Psoas muscle (tissue), 8 donors: ENCODE measurements at places on chromosomes 4 and X. TPM values are rescaled to one million over a fixed set of nuclear protein-coding genes. Genes with fewer than 3 reads are reported as not detected.

PPP3CA gene
- 12.5 TPM for polyA plus RNA-seq

UGT2B15 gene
- not detected for polyA plus RNA-seq

DNA sequence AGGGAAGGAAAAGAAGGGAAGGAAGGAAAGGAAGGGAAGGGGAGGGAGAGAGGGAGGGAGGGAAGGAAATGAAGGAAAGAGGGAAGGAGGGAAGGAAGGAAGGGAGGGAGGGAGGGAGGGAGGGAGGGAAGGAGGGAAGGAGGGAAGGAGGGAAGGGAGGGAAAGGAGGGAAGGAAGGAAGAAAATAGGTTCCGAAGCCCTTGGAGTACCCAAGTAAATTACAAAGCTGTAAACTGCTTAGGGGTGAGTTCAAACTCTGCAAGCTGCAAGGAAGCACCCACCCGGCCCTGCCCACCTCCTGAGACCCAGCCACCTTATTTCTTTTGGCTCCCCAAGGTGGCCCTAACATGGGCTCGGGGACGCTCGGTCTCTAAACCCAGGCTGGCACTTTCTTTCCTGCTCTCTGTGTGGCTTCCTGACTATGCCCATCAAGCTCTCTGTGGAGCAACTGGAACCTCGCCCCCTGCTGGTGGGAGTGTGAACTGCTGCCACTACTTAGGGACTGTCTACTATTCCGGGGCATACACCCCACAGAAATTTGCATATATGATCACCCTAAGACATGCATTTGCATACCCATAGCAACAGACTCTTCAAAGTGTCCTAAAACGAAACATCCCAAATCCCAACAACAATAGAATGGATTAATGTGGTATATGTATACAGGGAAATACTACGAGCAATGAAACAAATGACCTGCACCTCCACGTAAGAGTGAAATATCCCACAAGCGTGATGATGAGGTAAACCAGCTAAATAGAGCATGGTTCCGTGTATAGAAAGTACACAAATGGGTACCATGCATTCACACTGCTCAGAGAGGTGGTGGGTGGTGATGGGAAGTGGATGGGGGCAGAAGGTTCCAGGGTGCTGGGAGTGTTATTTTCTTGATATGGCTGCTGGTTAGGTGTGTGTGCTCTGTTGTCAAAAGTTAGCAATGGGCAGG lies 151.7 kb upstream of the TBL1X start:
- peak; percentile 68 for DNase-seq

DNA sequence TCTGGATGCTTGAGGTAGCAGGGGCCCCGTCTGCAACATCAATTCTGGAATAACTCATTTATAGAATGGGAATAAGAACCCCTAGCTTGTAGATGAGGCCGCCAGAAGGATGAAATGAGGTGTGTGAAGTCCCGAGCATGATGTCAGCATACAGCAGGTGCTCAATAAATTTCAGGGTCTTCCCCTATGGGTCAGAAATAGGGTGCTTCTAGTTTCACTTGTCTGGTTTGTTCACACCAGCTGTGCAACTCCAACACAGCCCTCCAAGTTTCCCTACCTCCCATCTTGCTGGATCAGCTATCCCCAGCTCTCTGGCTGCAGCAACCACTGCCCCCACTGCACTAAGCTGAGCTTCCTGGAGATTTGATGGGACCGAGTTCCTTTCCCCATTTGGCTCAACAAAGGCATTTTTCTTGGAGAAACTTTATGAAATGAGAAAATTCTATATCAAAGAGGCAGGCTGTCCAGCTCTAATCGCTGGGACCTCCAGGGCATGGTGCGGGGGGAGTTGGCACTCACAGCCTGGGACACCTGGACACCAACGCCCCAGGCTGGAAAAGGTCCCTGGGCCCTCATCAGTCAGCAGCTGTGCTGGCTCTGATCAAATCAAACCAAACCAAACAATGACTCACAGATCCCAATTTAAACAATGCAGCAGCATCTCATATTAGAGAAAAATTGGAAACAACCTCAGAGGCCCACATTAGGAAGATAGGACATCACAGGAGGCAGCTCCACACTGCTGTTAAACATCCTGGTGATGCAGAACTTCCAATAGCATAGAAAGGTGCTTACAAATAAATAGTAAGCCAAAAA lies 13.3 kb downstream of the SLC2A9 start:
- no peak for DNase-seq

DNA sequence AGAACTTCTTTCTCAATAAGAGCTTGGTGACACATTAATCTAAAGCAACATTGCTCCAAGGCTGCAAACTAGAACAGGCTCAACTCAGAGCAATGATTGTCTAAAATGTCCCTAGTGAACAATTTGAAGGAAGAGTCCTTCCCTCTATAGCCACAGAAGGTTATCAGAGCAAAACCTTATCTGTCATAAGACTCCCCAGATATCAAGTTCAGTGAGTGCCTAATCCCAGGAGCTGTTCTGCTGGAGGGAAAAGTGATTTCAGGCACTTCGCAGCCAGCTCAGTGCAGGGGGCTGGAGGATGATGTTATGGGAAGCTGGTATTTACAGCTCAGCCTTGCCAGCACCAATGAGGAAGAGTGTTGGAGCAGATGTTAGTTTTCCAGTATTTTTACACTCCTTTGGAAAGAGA lies 497.5 kb downstream of the INPP4B start:
- no peak for DNase-seq
